Tibial nerve (tissue), 4 donors: ENCODE measurements at places on chromosomes 4 and X. TPM values are rescaled to one million over a fixed set of nuclear protein-coding genes. Genes with fewer than 3 reads are reported as not detected.

- peaks cover 82% of the 10 kb centered on the region for H3K27me3 ChIP-seq
- no peak for DNase-seq
- H3K27ac ChIP-seq, result no peak overlapping the region
- no peak overlapping the region for H3K4me3 ChIP-seq
Measured at GRCh38 chr4:8872402-8873291, 1.0 kb upstream of the HMX1 start.

DNA sequence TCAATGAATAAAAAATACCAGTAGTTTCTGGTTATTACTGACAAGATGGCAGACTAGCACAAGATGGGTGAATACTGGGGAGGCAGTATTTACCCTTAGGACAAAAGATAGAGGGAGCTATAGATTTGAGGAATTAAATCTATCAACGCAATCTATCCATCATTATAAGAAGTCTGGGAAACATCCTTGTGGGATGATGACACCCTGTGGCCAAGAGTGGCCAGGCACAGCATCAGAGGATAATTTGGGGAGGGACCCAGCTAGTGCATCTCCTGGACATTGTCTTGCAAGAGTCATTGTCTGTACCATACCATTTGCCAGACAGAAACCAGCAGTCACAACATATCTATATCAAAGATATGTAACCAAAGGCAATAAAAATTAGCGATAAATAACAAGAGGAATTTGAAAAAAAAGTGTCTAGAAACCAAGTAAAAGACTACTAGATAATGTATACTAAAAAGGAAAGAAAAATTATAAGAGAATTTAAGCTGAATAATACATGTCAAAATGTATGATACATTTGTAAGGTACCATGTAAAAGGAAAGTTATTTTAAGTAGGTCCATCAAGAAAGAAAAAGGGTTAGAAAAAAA lies 22.9 kb downstream of the KCTD8 start:
- H3K27me3 ChIP-seq, result no peaks in the 10 kb centered on the region
- H3K36me3 ChIP-seq, result no peaks in the 10 kb centered on the region
- H3K4me1 ChIP-seq, result no peaks in the 10 kb centered on the region
- no peak for DNase-seq
- H3K27ac ChIP-seq, result no peak overlapping the region
- no peak overlapping the region for H3K4me3 ChIP-seq

- H3K27me3 ChIP-seq, result no peaks in the 10 kb centered on the region
- no peaks in the 10 kb centered on the region for H3K4me1 ChIP-seq
- H3K4me3 ChIP-seq, result no peak overlapping the region
- H3K36me3 ChIP-seq, result no peaks in the 10 kb centered on the region
- no peak overlapping the region for H3K27ac ChIP-seq
Measured at GRCh38 chr4:43380093-43380492, 487.6 kb downstream of the GRXCR1 start.

MAML3 gene
- total RNA-seq, result 8.6 TPM

AR gene
- total RNA-seq, result 17.6 TPM
